ENCODE measurements at places on chromosomes 5 and 9.

DNA sequence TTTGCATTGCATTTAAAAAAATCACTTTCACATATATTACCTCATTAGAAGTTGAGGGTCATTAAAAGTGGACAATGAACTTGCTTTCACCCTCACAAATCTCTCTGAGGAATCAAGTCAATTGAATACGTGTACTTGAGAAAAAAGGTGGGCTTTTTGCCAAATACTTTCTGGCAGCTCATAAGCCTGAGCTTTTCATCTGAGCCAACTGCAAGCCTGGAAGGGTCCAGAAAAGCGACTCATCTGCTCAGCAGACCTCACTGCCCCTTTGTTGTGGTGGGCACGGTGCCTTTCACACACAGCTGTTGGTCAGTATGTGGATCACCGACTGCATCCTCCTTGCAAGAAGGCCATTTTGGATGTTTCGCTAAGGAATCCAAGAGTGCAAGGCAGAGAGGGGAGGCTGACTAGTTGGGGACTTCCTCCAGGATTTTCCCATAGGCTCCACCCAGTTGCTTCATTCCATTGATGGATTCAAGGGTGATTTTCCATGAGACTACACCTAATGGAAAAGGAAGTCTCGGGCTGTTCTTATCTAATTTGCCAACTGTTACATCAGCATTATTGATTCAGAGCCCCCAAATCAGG is 564.7 kb downstream of the PDE4D start:
- no peak for DNase-seq

GRCh38 chr5:61389609-61390008 is 57.6 kb downstream of the ZSWIM6 start:
- DNase-seq: no peak

DNA sequence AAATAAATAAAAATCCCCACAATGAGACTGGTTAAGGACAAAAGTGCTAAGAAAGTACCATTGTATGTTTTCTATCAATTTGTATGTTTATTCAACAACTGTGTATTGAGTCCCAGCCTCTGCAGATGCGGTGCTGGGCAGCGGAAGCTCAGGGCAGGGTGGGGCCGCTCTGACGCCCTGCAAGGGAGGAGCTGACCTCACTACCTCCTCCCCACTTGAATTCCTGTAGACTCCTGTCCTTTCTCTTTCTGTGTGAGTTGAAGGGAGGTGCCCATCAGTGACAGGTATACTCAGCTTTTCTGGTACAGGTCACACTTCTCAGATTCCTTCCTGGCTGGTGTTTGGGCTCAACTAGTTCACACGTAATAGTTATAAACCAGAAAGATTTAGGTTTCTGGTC is 27.0 kb downstream of the ANGPTL2 start:
- no peak for DNase-seq

GRCh38 chr9:75910731-75911130 is 20.3 kb downstream of the PCSK5 start:
- DNase-seq: no peak

Measured in stimulated activated CD8-positive, alpha-beta memory T cell treated with anti-CD3 and anti-CD28 coated beads, Interleukin-4, amount 100 ng/mL, for 1 hour (primary cell).